ENCODE measurements at places on chromosomes 1 and 21. TPM values are rescaled to one million over a fixed set of nuclear protein-coding genes. Genes with fewer than 3 reads are reported as not detected.

Gene MTMR11
- total RNA-seq: 5.3 TPM

Gene TMEM51
- 10.2 TPM for total RNA-seq

Gene FNDC5
- total RNA-seq: 7.2 TPM

Gene HAO2
- not detected for total RNA-seq

Gene DPH5
- total RNA-seq: 40.4 TPM

Gene NR1I3
- not detected for total RNA-seq

Gene ZBTB18
- 15.4 TPM for total RNA-seq

Gene SELP
- total RNA-seq: not detected

Gene SLC35F3
- total RNA-seq: 15.8 TPM

Gene SYT2
- total RNA-seq: 3.3 TPM

GRCh38 chr1:212437179-212437798, 4.6 kb downstream of the NENF start:
- DNase-seq: no peak

DNA sequence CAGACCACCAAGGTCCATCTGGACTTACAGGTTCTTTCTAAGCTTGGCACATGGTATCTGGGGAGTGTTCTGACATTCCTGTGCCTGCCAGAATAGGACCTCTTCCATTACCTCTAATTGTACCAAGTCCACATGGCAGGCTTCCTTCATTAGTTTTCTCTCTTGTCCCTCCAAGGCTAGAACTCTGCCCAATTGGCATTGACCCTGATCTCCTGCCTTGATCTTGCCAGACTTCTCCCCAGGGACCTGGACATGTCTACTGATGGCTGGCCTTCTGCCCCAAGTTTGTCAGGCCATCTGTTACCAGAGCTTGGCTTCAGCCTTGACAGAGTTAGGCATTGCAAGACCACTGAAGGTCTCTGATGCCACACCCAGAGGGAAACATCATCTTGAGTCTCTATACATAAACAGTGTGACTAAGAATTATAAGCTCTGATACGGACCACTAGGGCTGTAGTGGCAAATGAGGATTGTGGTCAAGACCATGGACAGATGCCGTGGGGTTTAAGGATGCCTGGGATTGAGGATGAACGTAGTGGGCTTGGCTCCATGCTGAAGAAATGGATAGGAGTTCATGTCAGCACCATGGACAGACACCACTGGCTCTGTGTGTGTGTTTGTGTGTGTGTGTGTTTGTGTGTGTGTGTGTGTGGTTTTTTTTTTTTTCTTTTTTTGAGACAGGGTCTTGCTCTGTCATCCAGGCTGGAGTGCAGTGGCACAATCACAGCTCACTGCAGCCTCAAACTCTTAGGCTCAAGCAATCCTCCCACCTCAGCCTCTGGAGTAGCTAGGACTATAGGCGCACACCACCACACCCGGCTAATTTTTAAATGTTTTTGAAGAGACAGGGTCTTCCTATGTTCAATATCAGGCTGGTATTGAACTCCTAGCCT, 19.5 kb upstream of the PSMB2 start:
- DNase-seq: peak; percentile 89

DNA sequence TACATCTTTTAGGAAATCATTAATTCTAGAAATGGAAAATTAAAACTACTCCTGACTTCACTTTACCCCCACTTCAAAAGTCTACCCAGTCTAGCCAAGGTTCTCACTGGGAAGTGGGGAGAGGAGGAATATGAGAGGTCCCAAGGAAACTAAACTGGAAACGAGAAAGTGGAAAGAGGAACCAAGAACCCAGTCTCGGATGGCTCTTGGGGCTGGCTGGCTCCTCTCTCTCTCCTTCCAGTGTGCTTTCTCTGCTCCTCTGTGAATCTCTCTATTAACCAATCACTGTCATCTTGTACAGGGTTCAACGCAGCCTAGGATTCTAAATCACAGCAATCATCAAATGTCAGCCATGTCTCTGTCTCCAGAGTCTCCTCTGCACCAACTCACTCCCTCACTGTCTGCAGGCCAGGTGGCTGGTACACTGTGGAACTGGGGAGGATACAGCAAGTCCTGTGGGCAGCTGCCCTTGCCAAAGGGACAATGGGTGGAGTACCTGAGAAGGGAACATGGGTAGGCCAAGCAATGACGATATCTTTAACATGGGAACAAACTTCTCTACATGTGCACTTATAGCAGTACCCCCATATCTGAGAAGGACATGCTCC, 33.7 kb downstream of the GNB1 start:
- DNase-seq: no peak

GRCh38 chr1:24793447-24794129, 48.3 kb downstream of the CLIC4 start:
- DNase-seq: no peak

GRCh38 chr1:245946905-245947304, 560.2 kb downstream of the SMYD3 start:
- DNase-seq: no peak

DNA sequence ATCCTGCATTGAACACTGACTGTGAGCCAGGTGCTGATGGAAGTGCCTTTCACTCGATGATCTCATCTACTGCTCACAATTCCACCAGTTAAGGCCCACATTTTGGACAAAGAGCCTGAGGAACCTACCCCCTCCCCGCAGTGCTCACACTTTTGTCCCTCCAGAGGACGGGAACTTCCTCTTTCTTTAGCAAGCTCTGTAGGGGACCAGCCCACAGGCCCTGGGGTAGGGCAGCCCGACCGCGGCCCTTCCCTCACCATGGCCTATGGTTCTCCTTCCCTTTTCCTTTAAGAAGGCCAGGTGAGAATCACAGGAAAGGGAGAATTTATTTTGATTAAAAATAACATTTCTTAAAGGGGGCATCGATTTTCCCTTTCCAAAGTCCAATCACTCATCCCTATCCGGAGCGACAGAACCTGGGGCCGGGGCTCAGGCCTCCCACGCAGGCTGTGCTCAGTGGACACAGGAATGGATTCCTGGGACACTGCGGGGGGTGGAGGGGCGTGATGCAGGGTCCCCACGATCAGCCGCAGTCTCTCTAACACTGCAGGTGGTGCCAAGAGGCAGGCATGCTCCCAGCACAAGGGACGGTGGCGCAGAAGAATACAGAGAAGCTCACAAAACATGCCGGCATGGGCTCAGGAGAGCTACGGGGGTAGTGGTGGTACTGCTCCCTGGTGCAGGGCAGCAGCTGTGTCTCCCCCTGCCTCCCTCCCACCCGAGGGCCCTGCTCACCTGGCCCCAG, 8.9 kb upstream of the KCNE1 start:
- DNase-seq: no peak

GRCh38 chr1:221520250-221520649, 221.6 kb downstream of the DUSP10 start:
- no peak for DNase-seq

DNA sequence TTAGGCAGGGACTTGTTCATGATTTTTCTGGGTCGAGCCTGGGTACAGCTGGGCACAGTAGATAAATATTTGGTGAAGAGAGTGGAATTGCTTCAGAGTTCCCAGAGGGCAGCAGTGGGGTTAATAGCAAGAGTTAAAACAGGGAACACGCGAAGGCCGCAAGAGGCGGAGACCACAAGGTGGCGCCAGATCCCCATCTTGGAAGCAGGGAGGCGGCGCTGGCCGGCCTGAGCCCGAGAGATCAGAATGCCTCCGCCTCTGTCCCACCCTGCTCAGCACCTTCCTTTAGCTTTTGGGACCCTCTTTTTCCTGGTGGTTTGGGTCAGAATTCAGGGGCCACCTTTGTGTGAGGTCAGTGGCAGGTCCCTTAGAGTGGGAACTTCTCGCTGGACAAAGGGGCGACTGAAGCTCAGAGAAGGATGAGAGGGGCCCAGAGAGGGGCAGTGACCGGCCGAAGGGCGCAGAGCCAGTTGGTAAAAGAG, 6.5 kb upstream of the PADI2 start:
- peak; percentile 98 for DNase-seq

DNA sequence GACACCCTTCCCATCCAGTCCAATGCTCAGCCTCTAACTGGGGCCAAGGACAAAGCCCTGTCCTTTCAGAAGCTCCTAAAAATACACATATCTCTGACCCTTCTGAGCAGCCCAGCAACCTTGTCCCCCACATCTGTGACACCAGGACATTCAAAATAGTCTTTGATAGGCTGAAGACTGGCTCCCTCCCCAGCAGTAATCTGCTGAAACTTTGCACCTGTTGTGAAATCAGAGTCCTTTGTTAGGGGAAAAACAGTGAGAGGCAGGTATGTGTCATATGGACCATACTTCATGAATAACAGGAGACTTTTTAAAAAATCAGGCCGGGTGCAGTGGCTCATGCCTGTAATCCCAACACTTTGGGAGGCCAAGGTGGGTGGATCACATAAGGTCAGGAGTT, 82.4 kb upstream of the VAMP3 start:
- DNase-seq: no peak

GRCh38 chr1:224526771-224527170, 89.3 kb upstream of the CNIH3 start:
- no peak for DNase-seq

GRCh38 chr1:107474877-107475612, 334.2 kb downstream of the NTNG1 start:
- no peak for DNase-seq

GRCh38 chr1:106676021-106676420, 380.5 kb upstream of the PRMT6 start:
- DNase-seq: no peak

DNA sequence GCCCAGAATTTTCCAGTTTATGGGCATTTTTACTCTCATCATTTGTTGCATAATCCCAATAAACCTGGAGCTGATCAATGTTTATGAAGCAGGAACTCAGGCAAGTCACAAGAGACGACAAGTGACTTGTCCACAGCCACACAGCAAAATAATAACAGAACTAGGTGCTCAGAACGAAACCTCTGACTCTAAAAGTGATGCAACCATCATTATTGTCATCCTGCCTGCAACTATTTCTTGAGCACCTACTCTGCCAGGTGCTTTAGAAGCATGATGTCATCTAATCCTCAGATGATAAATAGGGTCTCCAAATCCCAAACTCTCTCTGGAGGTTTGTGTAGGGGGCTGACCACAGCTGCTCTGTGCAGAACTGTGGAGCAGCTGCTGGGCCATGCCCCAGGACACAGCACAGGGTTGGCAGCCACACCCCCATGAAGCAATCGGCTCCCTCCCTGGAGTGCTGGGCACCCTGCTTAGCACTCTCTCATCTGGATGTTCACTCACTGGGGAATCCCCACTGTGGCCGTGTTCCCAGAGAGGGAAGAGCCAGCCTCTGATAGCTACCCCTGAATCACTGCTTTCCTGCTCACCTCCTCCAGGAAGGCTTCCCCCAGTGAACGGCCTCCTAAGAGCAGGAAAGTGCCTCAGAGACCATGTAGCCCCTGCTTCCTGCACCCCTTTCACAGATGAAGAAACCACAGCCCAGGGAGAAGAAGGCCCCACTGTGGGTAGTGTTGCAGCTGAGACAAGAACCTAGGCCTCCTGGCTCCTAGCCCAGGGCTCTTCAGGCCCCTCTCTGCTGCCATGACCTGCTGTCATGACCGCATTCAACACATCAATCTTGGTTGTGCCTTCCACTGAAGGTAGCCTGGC, 2.1 kb downstream of the TTC22 start:
- no peak for DNase-seq

- DNase-seq: no peak
Measured at GRCh38 chr1:15178571-15179484, 25.3 kb downstream of the TMEM51 start.

DNA sequence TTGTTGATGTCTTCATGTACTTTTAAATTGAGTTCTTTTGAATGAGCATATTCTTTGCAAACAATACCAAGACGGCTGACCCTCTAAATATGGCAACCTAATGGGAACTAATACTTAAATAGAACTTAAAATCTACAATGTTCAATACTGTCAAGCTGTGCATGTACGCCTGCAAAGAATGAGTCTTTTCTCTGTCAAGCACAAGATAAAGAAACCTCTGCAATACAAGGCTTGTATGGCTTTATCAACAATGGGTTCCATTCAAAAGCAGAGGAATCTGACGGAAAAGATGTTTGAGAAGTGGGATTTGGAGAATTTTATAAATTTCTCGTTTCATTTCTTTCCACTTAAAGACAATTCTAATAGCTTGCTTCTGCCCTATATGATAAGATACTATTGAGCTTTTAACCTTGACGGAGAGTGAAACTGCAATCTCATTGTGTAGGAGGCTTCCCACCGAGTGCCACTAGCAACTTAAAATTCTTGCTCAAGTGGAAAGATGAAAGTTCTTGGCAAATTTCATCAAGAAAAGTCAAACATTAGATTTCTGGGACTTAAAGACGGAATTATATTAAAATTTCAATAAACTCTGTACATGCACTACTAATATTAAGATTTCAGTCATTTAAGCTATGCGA, 119.8 kb downstream of the RGS21 start:
- no peak for DNase-seq

Data from endodermal cell (in vitro differentiated cells).